Thoracic aorta endothelial cell (primary cell): ENCODE measurements at places on chromosomes 1 and 21. TPM values are rescaled to one million over a fixed set of nuclear protein-coding genes. Genes with fewer than 3 reads are reported as not detected.

B3GALT5 gene
- not detected in 2 replicates for total RNA-seq

UBXN10 gene
- total RNA-seq, result 0.07 TPM in 1 of 2 replicates, not detected in the other

LCE7A gene
- not detected in 2 replicates for total RNA-seq

KIAA0040 gene
- total RNA-seq, result 34.4 and 54.3 TPM in 2 replicates

DENND1B gene
- 11.0 and 15.0 TPM in 2 replicates for total RNA-seq

ATF3 gene
- 1.4 and 2.4 TPM in 2 replicates for total RNA-seq

FAM78B gene
- total RNA-seq, result 0.36 and 0.40 TPM in 2 replicates

AMY2B gene
- 1.6 and 2.9 TPM in 2 replicates for total RNA-seq

TSACC gene
- total RNA-seq, result 0.40 TPM in 1 of 2 replicates, not detected in the other

FAM43B gene
- not detected in 2 replicates for total RNA-seq

F13B gene
- total RNA-seq, result 0.40 TPM in 1 of 2 replicates, not detected in the other

RAB25 gene
- not detected in 2 replicates for total RNA-seq

LCE2A gene
- total RNA-seq, result not detected in 2 replicates

NUAK2 gene
- total RNA-seq, result 0.86 and 0.93 TPM in 2 replicates

LCE6A gene
- not detected in 2 replicates for total RNA-seq

BRINP3 gene
- not detected in 2 replicates for total RNA-seq

SSX2IP gene
- 12.8 and 15.8 TPM in 2 replicates for total RNA-seq

TAS1R1 gene
- 0.07 TPM in 1 of 2 replicates, not detected in the other for total RNA-seq

DNASE2B gene
- not detected in 2 replicates for total RNA-seq

SPRR1A gene
- not detected in 2 replicates for total RNA-seq

CALML6 gene
- total RNA-seq, result 0.40 TPM in 1 of 2 replicates, not detected in the other

CA14 gene
- not detected in 2 replicates for total RNA-seq
